Cardiac septum (tissue), 1 donor: ENCODE measurements at places on chromosomes 11 and 22.

DNA sequence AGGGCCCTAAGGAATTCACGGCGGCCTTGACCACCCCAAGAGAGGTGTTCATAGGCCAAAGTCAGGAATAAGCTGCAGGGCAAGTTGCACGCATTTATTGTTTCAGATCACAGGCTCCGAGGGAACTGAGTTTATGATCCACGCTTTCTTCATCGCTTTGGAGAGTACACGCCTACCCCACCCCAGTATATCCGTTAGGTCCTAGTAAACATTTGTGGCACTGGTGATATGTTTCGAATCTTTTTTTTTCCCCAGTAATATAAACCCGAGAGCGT lies 805 bp downstream of the GANAB start:
- DNase-seq = no peak

- no peak for DNase-seq
Measured at GRCh38 chr11:27722117-27722952, 22.1 kb upstream of the BDNF start.

- DNase-seq = no peak
Measured at GRCh38 chr11:83863272-83863671, 577.1 kb upstream of the CCDC90B start.

DNA sequence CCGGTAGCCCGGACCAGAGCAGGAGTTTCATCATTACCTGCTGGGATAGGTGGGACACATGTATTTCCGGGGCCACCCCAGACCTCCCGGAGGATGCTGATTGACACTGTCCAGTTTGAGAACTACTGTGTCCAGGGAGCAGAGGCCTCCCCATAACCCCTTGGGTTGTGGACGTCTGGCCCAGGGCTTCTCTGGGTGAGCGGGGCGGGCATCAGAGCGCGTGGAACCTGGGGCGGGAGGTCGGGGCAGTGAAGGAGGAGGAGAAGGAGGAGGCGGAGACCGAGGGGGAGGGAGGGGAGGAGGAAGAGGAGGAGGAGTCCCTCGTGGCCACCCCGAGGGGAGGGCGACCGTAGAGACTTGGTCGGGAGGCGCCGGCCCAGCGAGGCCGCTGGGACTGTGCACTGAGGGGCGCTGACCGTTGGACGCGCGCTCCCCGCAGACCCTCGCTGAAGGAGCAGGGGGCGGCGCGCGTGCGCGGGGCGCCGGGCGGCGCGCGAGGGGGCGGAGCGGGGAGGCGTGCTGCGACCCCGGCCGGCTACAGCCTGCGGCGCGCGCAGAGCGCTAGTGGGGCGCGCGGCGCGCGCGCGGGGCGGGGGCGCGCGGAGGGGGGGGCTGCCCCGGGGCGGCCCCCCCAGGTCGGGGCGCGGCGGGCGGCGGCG lies at the start of gene GRK3:
TSS of gene GRK3 (plus strand) at position 356 of the 659 bp plus-strand sequence. CDS start 366 bp downstream, outside the sequence.
- DNase-seq = peak; percentile 83

DNA sequence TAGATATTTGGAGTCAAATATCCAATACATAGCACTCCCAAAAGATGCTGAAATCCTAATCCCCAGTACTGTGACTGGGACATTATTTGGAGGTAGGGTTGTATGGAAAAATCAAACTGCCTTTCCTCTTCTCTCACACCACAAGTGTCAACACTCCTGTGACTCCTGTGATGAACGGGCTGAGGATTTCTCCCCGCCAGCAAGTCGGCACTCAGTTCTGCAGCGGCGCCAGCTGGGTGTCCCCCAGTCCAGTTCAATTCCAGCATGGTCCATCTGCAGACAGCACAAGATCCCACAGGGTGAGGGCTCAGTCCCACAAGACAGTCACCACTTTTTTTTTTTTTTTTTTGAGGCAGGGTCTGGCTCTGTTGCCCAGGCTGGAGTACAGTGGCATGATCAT lies 4.3 kb upstream of the PARVB start:
- DNase-seq = no peak

DNA sequence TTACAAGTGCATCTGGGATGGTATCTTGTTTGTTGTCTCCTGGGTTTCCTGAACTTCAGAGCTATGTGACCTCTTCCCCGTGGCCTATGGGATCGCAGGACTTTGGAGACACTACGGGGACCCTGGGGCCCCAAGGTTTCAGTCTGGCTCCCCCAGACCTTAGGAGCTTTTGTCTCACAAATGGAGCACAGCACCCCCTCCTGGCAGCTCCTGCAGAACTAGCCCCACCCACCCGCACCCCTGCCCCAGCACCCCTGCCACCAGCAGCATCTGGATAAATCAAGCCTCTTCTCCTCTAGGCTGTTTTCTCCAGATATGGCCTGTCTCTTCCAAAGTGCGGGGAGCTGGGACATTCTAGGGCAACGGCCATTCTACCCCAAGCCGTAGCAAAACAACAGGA lies 10.4 kb downstream of the RCOR2 start:
- DNase-seq = no peak

DNA sequence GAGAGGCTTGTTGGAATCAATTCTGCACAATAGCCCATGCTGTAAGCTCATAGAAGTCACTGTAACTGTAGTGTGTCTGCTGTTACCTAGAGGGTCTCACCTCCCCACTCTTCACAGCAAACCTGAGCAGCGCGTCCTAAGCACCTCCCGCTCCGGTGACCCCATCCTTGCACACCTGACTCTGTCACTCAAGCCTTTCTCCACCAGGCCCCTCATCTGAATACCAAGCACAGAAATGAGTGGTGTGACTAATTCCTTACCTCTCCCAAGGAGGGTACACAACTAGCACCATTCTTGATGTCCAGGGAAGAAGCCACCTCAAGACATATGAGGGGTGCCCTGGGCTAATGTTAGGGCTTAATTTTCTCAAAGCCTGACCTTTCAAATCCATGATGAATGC lies 13.3 kb downstream of the SERPIND1 start:
- DNase-seq = no peak

GRCh38 chr11:97351939-97352338 lies 962.1 kb downstream of the JRKL start:
- DNase-seq = no peak

- DNase-seq = no peak
Measured at GRCh38 chr11:67027943-67028542, 5.1 kb downstream of the SYT12 start.

DNA sequence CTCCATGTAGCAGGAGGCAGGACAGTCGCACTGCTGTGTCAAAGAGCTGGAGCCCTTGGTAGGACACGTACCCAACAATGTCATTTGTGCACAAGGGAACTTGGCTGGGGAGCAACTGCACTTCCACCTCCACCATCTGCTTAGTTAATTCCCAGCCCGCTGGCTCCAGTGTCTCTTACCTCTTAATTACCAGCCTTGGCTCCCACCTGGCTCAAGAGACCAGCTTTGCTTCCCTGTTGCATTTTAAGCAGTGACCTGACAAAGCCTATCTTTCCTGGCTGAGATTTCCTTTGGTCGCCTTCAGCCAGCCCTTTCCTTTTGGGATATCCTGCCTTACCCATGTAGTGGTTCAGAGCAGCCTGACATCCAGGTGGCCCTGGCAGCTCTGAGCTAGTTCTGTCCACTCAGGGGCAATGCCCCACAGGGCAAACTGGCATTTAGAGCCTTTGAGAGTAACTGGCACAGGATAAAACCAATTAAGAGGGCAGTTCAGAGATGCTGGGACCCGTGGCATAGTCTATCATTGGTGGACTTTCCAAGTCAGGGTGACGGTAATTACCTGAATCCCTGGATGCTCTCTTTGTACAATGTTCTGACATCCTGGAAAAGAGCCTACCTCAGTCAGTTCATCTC lies 212.6 kb upstream of the SORL1-AS1 start:
- DNase-seq = no peak

GRCh38 chr11:69144316-69145049 lies 11.3 kb upstream of the SMIM38 start:
- DNase-seq = no peak

GRCh38 chr11:110908401-110909105 lies 196.3 kb upstream of the ARHGAP20 start:
- DNase-seq = no peak

- DNase-seq = no peak
Measured at GRCh38 chr11:79060081-79060953, 380.5 kb downstream of the TENM4 start.

DNA sequence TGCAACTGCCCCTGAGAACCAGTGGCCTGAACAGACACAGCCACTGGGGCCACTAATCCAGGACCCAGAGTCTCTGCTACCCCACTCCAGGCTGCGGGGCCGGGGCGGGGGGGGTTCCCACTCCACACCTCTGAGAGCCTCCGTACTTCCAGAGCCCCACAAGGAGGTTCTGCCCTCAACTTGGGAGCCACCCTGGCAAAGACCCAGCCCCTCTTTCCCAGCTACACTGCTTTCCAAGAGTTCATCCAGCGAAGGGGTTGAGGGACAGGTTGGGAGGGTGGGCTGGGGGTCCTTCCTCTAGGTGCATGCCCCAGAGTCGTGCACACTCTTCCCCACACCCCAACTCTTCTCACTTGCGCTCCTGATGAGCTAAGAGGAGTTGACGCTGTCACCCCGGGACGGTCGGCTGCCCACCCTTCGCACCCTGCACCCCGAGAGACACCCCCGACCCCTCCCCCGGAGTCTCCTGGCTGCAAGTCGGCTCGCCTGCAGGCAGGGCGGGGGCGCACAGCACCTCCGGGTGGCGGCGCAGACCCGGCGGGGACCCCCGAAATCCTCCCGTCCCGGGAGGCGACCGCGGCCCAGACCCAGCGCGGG lies 531 bp downstream of the RAB3IL1 start:
- no peak for DNase-seq

GRCh38 chr11:67345920-67346819 lies 7.2 kb downstream of the POLD4 start:
- DNase-seq = no peak

GRCh38 chr22:22720201-22720723 lies 75.8 kb downstream of the GGTLC2 start:
- DNase-seq = no peak

DNA sequence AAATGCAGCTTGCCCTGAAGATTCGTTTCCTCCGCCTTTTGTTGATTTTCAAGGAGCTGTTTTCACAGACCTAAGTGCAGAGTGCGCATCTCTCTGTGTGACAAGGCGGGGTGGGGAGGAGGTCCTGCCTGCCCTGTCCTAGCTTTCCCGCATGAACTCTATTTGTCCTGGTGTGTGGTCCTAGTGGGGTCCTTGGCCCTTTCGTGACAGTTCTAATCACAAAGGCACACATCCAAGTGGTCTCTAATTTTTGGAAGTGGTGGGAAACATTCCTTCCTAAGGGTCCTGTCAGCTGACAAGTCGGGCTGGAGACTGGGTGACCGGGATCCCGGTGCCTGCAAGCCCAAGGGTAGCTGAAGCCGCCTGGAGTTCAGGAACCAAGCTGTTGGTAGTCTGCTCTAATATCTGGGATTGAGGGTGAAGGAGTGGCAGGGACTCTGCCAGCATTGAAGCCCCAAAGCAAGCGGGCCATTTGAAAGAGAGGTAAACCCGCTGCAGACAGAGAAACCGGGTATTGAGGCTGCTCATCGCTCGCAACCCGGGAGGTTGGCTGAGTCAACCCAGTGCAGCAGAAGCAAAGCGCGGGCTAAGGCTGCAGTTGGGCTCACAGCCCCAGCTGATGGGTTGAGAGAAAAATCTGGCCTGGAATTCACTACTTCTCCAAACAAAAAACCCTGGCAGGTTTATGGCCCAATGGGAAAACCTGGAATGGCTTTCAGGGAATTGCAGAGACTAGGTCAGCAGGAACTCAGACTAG lies 28.1 kb upstream of the FBXO3 start:
- no peak for DNase-seq

DNA sequence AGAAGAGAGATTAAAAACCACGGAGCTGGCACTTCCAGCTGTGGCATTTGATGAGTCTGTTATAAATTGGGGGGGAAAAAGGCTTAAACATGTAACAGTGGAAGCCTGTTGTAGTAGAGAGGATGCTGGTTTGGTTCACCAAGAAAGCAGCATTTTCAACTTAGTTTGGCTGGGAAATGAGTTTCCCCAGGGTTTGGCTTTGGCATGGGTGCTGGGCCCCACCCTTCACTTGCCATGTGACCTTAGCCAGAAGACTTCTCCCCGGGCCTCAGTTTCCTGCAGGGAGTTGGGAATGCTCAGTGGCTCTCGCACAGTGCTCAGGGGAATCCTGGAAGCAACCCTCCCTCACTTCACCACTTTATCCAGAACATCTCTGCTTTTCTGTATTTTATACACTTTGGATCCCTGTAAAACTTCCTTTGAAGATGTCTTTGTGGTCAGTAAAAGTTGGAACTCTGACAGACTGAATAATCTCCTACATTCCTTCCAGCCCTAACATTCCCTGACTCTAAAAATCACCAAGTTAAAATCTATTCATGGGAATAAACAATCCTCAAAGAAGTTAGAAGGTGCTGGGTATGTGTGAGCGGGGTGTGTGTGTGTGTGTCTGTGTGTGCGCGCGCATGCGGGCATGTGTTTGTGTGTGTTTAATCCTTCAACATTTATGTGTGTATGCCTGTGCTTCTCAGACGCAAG lies 166.0 kb downstream of the TENM4 start:
- no peak for DNase-seq

DNA sequence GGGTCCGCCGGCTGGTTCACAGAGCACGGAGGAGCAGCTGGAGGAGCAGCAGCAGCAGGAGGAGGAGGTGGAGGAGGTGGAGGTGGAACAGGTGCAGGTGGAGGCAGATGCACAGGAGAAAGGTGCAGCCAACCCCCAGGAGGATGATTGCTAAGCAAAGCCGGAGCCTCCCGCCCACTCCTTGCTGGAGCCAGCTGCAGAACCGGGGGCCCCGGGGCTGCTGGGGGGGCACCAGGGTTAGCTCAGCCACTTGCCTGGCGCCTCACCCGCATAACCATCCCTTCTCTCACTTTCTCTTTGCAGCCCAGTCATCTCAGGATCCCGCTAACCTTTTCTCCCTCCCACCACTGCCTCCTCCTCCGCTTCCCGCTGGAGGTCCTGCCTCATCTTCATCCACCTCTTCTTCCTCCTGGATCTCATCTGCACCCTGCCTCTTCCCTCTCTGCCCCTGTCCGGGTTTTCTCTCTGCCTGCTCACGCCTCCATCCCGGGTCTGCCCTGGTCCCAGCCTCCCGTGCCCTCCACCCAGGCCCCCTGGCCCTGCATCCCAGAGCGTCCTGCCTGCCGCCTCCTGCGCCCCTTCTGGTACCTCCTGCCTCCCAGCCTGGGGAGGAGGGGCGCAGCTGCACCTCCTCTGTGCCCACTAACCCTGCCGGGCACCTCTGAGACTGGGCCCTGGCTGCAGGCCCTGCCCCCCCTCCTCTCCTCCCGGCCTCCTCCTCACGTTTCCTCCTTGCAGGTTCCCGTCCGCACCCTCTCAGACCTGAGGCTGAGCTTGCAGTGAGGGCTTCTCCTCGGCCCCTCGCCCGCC lies 9.5 kb downstream of the KCTD17 start:
- DNase-seq = no peak
